ENCODE measurements at places on chromosomes 16 and 17.

DNA sequence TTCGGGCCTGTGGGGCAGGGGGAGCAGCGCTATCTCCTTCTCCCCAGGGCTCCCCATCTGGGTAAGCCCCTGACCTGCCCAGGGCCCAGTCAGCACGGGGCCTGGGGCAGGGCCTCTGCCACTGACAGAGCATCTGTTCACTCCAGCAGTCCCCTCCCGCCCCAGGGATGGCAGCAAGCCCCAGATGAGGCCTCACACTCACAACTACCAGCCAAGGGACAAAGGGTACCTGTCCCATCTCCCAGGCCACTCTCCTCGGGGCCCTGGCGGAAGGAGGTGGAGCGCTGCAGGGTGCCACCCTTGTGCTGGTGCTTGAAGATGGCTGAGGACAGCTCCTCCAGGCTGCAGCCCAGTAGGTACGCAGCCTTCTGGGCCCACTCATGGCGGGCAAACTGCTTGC, 64.8 kb downstream of the MYO18A start:
- no peak for DNase-seq

GRCh38 chr17:14359163-14360020, 58.5 kb downstream of the HS3ST3B1 start:
- no peak for DNase-seq

GRCh38 chr17:17710728-17711541, 29.7 kb downstream of the RAI1 start:
- DNase-seq, result peak; percentile 100

DNA sequence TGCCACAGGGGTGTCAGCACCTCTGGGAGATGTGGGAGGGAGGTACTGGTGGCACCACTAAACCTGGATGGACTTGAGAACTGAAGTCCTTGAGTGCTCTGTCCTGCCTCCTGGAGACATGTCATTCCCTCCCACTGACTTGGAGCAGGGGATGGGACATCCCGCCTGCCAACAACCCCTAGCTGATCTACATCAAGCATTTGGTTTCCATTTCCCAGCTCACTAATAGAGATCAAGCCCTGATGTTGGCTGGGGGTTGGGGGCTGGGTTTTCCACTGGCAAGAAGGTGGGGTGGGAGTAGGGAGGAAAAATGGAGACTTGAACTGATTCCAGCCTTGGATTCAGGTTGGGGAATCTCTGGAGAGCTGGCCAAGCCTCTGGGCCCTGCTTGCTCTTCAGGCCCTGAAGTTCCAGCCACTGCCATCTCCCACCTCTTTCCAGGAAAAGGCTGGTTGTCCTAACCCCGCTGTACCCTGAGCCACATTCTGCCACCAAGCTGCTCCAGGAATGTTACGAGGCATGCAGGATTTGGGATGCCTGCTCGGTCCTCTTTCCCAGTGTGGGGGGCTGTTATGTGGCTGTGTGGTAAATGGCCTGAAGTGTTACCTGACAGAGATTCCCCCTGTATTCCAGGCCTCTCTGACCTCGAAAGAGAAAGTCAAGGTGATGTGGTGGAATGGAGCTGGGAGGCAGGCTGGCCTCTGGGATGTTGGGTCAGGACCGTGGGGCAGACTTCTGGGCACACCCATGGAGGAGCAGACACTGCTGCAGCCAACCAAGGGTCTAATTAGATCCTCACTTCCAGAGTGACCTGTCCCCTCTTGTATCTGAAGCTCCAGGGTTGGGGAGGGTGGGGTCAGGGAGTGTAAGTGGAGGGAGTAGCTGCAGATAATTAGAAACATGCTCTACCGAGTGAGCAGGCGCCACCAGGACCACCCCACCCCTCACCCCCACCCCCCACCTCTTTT, 16.7 kb downstream of the IGFBP4 start:
- no peak for DNase-seq

- DNase-seq, result no peak
Observed at GRCh38 chr17:19738073-19738449, 10.0 kb downstream of the ALDH3A1 start.

DNA sequence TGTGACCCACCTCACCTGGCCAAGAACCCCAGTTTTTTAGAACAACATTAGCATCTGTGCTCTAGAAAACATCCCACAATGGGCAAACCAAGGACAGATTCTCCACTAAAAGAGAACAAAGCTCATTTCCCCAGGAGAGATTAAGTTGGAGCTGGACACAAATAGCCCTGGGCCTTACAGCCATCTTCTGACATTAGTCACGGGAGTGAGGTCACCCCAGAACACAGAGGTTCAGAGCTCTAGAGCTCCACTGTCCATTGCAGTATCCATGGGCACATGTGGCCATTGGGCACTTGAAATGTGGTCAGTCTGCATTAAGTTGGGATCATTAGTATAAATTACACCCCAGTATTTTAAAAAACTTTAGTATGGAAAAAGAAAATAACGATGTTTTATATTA, 47.6 kb upstream of the RBBP6 start:
- DNase-seq, result peak; percentile 22

- peak; percentile 87 for DNase-seq
Observed at GRCh38 chr17:67245073-67245693, at the start of gene HELZ. Gene HELZ, minus strand, starts transcription at chr17:67245196. Its CDS starts 26,392 bp downstream, at chr17:67218804.

DNA sequence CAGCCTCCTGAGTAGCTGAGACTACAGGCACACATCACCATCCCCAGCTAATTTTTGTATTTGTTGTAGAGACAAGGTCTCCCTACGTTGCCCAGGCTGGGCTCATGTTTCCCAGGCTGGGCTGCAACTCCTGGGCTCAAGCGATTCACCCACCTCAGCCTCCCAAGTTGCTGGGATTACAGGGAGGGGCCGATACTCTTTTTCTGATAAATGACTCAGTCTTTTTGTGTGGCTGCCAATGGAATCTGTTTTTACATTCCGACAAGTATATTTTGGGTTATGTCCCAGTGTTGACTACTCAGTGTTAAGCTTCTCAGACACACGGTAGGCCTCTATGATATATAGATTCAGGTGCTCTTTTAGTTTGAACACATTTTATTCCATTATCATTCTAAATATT, 58.1 kb downstream of the SLFN11 start:
- DNase-seq, result no peak

GRCh38 chr16:57618296-57619132, 9.9 kb upstream of the ADGRG1 start:
- no peak for DNase-seq

GRCh38 chr16:75948441-75948840, 222.2 kb upstream of the CPHXL start:
- DNase-seq, result no peak

- DNase-seq, result no peak
Observed at GRCh38 chr16:65054457-65054856, 67.4 kb downstream of the CDH11 start.

- DNase-seq, result peak; percentile 30
Observed at GRCh38 chr17:4087911-4088693, 54.7 kb downstream of the ZZEF1 start.

DNA sequence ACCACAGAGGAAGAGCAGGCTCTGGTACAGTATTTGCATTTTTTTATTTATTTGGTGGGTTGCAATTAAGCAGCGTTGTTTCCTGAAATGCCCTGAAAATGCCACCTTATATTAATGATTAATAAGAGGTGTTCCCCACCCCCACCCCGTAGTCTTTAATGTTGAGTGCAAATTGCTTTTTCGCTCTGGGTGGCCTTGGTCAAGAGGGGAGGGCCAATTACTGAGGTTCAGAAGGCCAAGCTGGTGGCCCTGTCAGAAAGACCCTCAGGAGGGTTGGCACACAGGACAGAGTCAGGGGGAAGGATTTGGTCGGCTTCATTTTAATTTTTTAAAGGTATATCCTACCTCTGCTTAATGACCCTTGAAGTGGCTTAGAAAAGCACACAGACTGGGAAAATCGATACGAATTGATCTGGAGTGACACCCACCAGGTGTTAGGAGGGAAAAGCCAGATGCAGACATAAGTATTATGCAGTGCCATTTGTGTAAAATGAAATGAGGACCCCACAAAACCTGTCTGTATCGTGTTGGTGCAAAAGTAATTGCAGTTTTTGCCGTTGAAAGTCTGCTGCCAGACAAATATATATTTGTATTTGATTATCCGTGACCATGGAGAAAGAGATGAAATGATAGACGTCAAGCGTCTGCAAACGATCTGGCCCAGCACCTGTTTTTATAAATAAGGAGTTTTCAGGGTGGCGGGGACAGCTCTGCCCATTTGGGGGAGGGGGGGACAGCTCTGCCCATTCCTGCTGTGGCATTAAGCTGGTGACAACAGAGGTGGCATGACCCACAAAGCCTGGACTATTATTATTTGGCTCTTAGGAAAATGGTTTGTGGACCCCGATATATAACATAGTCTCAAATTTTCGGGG, 143.8 kb upstream of the PLCG2 start:
- no peak for DNase-seq

GRCh38 chr16:1773703-1774447, 941 bp upstream of the MRPS34 start:
- no peak for DNase-seq

- no peak for DNase-seq
Observed at GRCh38 chr17:13046361-13046760, 28.5 kb upstream of the ELAC2 start.

DNA sequence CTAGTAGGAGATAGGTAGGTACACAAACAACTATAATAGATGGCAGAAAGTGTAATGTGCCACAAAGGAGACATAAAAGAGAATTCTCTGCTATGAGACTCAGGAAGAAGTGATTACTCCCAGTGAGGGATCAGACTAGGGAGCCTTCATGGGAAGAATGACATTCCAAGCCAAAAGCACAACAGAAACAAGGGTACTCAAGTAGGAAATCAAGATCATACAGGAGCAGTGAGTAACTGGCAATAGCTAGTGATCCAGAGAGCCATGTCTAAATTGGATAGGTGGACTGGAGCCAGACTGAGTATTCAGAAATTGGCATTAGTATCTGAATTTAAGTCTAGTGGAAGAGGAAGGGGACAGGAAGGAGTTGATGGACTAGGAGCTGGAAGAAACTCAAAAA, 10.7 kb downstream of the RFFL start:
- no peak for DNase-seq

DNA sequence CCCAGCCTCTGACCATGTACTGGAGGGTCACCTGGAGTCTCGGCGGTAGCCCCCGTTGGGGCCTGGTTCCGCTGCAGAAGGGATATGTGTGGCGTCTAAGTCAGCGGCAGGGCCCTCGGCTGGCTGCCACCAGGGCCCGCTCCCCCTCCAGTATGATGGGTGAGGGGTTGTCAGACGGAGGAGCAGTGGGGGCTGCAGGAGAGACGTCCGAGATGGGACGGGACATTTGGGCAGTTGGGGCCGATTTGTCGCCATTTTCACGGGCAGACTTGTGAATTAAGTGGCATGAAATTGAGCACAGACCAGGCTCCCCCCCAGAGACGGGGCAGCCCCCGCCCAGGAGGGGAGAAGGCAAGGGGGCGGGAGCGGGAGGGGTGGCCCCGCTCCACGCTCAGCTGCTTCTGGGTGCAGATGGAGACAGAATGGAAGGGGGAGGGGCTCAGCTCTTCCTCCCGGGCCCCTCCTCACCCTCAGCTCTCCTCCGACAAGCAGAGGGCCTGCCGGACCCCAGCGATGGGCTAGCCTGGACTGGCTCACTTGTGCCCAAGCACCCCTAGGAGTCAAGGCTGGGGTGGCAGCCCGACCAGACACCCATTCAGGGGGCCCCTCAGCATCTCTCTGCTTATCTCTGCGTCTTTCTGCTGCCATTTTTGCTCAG, 52.7 kb upstream of the LHX1 start:
- DNase-seq, result no peak

Measured in H54 (cell line).